Caudate nucleus (tissue), 63 donors: ENCODE measurements at places on chromosomes 7 and 10.

DNA sequence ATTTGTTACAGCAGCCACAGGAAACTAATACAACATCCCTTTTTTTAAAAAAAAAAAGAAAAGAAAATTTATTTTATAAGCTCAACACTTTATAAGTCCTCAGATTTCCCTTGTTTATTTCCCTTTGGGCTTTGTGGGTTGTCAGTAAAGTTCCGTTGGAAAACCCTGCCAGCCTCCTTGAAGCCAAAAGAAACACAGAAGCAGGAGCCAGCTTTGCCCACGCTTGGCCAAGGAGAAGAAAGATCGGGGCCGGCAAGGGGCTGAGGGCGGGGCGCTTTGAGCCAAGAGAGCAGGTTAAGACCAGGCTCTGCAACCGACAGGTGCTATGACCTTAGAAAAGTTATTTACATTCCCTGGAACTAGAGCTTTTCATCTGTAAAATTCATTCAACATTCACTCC is 72.7 kb downstream of the RGS10 start:
- DNase-seq: no peak

DNA sequence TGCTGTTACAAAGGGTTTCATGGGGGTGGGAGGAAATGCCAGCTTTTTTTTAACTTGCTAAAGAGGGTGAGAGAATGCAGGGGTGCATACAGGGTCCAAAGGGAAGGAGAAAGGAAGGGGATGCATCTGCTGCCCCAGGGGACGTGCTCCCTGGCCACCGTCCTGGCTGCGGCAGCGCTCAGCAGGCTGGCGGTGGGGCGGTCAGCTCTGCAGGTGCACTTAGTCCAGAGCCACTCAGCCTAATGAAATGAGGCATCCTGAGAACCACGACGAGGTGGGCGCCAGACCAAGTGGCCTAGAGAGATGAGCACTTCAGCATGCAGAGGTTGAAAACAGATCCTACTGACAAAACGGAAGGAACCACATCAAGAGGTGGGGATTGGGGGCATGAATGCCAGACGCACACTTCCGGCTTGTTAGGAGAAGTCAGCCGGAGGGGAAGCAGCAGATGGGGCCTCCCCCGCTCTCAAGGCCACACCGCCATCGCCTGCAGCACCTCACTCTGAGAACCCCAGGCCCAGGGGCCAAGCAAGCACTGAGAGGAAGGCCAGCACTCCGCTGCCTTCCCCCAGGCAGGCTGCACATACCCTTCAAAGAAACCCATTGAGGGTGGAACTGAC is 94.5 kb downstream of the MAD1L1 start:
- DNase-seq: no peak

DNA sequence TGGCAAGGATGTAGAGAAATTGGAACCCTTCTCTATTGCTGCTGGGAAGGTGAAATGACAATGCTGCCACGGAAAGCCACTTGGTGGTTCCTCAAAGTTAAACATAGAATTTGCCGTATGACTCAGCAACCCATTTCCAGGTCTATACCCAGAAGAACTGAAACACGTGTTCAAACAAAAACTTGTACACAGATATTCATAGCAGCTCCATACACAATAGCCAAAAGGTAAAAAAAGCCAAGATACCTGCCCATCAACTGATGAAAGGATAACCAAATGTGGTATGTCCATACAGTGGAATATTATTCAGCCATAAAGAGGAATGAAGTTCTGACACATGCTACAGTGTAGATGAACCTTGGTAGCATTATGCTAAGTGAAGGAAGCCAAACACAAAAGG is 39.1 kb downstream of the LHPP start:
- no peak for DNase-seq

- peak; percentile 36 for DNase-seq
Measured at GRCh38 chr7:69078997-69079769, 519.1 kb upstream of the AUTS2 start.

DNA sequence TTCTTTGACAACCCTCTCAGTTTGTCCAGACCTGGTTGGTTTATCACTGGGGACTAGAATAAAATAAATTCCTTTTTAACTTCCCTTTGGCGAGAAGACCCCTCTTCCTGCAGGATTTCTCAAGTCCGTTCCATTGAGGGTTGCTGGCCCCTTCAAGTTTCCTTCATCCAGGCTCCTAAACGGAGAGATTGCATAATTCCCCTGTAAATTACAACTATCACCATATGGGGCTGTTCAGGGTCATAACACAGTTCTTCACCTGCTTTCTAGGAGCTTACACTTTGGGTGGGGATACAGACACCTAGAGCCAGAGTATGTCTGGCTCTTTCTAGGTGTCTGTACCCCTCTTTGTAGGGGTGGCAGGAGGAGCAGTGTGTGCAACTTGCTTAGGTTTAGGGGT is 3.3 kb upstream of the COPS6 start:
- DNase-seq: no peak

- no peak for DNase-seq
Measured at GRCh38 chr10:127984945-127985344, 78.0 kb downstream of the PTPRE start.

GRCh38 chr10:33260403-33261149 is 73.9 kb downstream of the NRP1 start:
- DNase-seq: no peak

DNA sequence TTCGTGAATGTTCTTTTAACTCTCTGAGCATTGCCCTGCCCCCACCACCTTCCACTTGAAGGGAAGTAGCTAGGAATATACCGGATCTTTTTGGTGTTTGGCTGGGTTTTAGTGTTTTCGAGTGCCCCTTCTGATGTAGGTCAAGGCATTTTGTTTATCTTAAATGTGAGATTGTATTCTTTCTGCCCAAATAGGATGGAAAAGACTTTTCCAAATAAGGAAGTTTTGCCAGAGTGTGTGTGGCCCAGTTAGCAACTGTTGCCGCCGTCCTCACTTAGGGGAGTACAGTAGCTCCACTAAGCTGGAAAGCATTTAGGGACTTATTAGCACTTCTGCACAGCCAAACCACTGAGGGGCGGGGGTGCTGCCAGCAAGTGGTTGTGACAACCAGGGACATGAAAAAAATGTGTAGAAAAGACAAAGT is 29.8 kb upstream of the VCL start:
- no peak for DNase-seq

DNA sequence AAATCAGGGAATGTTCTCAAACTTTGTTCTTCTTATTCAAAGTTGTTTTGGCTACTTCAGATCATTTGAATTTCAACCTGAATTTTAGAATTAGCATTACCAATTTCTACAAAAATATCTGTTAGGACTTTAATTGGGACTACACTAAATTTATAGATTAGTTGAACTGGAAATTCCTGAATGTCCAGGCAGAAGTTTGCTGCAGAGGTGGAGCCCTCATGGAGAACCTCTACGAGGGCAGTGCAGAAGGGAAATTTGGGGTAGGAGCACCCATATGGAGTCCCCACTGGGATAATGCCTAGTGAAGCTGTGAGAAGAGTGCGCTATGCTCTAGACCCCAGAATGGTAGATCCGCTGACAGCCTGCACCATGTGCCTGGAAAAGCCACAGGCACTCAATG is 22.8 kb upstream of the AGMO start:
- DNase-seq: no peak

- no peak for DNase-seq
Measured at GRCh38 chr7:56483861-56484550, 367.8 kb upstream of the NUPR2 start.

DNA sequence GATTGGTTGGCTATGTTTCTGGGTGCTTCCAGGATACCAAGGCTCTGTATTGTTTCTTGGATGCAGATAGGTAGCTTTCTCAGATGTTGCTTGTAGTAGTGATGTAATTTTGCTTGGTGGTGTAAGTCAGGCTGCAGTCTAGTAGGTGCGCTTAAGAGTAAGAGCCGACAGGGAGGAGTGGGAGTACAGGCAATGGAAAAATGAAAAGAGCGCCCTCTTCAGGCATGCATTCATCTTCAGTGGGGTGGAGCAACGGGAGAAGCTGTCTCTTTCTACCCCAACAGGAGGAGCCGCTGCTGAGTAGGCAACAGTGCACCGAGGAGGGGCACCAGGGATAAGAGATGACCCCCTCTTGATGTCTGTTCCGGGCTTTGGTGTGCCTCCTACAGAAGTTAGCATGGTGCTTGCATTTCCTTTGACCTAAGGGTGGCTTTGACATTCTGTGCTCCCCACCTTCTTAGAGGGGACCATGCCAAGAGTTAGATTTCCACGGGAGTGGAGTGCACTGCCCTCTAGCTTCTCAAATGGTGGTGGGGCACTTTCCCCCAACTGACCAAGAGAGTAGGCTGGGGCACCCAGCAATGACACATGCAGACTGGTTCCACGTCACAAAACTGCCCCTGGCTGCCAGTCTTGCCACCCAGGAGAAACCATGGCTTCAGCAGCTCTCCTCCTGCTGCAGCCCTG is 56.1 kb downstream of the ZNF783 start:
- DNase-seq: no peak

GRCh38 chr10:77974396-77975074 is 48.0 kb upstream of the DLG5 start:
- DNase-seq: no peak

GRCh38 chr10:68046642-68047041 is 28.4 kb downstream of the HERC4 start:
- DNase-seq: no peak

DNA sequence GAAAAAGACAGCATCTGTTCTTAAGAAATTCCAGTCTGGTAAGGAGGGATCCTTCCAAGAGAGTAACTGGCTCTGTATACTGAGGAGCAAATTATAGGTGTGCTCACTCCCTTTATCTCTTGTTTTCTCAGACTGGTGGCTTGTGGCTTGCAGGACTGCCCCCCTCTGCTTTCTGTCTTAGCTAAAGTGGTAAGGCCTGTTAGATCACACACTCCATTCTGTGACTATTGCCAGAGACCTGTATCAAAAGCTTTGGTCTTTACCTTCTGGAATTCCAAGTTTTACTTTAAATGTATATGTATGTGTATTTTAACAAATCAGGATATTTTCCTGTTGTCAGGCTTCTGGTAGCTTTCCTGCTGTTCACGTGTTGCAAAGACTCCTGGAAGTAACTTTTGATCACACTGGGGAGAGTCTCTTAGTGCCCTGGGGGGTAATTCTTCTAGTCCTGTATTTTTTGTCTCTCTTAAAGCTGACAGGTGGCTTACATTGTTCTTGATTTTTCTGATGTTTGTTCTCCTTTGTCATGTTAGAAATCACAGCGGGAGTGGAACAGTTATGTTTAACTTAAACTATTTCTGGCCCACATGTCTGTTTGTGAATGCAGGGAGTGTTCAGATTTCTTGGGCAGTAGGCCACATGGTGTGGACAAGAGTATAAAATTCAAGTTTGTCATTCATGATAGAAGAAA is 99.0 kb downstream of the PLPP4 start:
- DNase-seq: no peak

GRCh38 chr7:21902240-21902639 is 43.5 kb downstream of the CDCA7L start:
- DNase-seq: no peak

- no peak for DNase-seq
Measured at GRCh38 chr10:80476685-80477084, 22.6 kb downstream of the TSPAN14 start.

GRCh38 chr10:120572307-120572706 is 115.3 kb downstream of the PLPP4 start:
- DNase-seq: no peak

DNA sequence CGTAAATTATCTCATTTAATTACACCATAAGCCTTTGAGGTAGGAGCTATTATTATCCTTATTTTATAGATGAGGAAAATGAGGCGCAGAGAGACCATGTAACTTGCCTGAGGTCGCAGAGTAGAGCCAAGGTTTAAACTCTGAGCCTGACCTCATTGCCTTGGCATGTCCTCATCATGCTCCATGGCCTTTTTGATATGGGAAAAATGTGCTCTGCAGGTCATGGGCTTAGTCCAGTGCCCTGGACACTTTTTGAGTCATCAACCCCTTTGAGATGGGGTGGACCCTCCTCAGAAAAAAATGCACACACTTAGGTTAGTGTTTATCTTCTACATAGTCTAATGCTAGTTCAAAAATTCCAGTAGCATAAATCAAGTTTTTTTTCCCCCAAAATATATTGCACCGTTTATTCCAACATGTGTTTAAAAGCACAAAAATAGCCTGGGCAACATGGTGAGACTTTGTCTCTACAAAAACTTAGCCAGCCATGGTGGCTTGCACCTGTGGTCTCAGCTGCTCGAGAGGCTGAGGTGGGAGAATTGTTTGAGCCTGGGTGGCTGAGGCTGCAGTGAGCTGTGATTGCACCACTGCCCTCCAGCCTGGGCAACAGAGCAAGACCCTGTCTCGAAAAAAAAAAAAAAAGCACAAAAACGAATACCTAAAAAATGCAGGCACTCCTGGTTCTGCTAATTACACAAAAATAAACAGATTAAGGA is 28.6 kb upstream of the TMEM178B start:
- no peak for DNase-seq

GRCh38 chr7:96645084-96645483 is 64.6 kb downstream of the SEM1 start:
- DNase-seq: no peak

GRCh38 chr10:48608279-48608681 is 3.4 kb upstream of the ARHGAP22 start:
- DNase-seq: no peak

GRCh38 chr7:140161047-140161446 is 15.7 kb downstream of the KDM7A start:
- DNase-seq: no peak

GRCh38 chr10:21172930-21173801 is 276.1 kb upstream of the NEBL start:
- DNase-seq: no peak

DNA sequence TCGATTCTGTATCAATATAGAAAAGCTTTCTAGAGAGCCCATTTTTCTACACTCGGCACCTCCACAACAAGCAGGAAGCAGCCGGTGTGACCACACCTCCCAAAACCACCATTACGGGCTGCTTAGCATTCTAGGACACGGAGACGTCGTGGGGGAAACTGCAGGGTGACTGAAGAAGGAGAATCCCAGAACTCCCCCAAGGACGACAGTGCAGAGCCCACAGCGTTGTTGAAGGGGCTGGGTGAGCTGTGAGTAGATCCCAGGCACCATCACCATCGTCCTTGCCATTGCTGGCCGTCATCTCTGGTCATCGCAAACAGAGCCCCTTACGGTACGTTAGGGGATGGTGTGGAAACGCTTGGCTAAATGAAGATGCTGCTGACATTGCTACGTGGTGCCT is 351.8 kb downstream of the PTPRN2 start:
- DNase-seq: no peak

- no peak for DNase-seq
Measured at GRCh38 chr10:74877898-74878297, 51.5 kb downstream of the KAT6B start.

DNA sequence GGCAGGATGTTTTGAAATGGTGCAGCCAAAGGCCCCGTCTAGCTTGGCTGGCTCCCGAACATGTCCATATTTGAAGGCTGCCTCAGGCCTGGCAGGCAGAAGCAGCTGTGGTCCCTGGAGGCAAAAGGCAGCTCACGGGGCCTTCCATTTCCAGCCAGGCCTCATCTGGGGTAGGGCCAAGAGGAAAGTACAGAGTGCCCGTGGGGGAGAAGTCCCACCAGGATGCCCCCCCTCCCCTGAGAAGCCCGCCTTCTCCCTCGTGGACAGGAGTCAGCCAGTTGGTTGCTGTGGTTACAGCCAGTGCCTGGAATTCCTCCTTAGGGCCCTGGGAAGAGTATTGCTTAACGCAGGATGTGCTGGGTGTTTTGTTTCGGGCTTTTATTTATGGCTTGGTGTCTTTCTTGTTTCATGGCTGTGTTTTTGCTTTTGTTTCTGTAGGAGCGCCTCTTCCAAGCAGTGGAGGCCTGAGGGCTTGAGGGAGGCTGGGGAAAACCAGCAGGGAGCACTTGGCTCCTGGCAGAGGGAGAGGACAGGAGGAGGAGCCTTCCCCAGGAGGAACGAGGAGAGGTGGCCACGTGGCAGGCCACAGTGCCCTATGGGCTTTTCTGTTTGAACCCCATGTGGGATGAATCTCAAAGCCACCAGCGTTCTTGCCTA is 45.4 kb downstream of the CHST3 start:
- no peak for DNase-seq
